Urinary bladder (tissue), 4 donors: ENCODE measurements at places on chromosomes 16 and 17.

DNA sequence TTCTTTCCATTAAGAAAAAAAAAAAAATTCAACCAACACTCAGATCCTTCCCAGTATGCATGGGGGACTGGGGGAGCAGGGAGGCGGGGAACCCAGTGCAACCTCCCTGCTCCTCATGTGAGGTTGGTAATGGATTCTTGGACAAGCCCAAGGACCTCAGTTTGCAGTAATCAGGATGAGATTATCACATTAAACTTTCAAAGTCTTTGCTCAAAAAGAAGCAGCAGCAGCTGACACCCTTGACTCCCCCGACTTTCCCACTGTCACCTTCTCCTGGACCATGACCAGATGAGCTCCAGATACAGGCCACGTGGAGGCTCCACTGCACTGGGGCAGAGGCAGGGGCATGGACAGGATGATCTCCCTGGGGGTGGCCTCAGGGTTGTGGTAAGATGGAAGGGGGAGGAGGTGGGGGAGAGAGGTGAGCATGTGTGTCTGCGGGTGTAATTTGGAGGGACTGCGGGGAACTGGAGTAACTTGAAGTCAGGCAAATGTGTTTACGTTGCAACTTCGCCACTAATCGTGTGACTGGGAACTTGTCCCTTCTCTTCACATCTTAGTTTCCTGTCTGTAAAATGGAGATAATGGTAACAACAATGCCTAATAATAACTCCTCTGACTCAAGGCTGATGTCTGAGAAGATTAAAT is 19.8 kb downstream of the ZNF385C start:
- no peak for DNase-seq

DNA sequence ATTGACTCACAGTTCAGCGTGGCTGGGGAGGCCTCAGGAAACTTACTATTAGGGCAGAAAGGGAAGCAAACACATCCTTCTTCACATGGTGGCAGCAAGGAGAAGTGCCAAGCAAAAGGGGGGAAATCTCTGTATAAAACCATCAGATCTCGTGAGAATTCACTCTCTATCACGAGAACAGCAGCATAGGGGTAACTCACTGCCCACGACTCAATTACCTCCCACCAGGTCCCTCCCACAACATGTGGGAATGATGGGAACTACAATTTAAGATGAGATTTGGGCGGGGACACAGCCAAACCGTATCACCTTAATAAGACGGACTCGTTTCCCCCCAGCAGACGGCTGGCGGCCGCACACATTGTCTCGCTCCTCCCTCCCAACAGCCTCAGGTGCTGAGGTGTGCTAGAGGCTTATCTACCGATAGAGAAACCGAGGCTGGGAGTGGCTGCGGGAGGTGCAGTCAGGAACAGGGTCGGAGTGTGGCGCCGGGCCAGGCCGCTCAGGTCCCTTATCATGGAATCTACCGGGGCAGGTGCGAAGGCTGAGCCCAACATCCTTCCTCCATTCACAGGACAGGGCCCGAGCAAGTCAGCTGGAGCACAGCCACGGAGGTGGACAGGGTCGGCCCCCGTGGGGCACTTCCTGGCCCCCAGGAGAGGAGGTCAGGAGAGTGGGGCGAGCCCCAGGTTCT is 4.9 kb upstream of the ZG16B start:
- no peak for DNase-seq

GRCh38 chr16:3467921-3468320 is 24.4 kb downstream of the NAA60 start:
- no peak for DNase-seq

GRCh38 chr16:50668368-50669008 is 12.6 kb downstream of the SNX20 start:
- DNase-seq: no peak
